ENCODE measurements at places on chromosomes 12 and 14.

DNA sequence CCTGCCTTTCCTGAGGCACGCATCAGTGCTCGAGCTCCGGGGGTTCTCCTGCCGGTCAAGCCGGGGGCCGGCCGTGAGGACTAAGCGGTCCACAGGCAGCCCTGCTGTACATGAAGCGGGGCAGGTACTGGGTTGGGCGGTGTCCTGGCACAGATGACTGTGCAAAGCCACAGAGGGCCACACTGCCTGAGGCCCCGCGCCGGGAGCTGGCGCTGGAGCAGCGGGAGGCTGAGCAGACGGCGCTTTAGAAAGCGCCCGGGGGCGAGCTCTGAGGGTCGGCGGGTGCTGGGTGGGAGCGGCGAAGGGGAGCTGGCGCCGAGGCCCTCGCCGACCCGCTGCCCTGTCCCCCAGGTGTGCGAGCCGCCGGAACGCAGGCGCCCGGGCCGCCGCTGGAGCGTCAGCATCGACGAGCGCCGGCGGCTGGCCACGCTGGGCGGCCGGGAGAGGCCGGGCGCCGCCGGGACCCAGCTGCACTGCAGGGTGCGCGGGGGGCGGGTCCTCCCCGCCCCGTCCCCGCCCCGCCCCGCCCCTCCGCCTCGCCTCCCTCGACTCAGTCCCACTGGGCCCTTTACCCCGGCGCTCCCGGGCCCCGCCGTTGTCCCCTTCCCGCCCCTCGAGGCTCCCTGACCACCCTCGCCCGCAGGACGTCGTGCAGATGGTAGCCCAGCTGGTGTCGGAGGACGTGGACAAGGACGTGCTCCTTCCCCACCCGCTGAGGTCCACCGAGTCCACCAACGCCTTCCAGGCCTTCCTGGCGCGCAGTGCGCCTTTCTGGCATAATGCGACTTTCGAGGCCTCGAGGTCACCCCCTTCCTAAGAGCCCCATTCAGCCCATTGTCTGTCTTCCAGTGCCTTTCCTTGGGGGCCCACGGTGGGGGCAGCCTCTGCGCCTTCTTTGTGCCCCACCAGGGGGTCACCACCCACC, 8.3 kb upstream of the MTA1 start:
- peak; percentile 41 for DNase-seq

DNA sequence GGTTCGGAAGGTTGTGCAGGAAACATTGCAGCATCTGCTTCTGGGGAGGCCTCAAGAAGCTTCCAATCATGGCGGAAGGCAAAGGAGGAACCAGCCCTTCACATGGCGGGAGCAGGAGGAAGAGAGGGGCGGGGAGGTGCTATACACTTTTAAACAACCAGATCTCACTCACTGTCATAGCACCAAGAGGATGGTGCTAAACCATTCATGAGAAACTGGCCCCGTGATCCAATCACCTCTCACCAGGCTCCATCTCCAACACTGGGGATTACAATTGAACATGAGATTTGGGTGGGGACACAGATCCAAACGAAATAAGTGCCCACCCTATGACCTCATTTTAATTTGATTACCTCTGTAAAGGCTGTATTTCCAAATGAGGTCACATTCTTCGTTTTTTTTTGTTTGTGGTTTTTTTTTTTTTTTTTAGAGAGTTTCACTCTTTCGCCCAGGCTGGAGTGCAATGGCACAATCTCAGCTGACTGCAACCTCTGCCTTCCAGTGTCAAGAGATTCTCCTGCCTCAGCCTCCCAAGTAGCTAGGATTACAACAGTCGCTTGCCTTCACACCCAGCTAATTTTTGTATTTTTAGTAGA, 11.4 kb upstream of the ORAI1 start:
- DNase-seq, result no peak

DNA sequence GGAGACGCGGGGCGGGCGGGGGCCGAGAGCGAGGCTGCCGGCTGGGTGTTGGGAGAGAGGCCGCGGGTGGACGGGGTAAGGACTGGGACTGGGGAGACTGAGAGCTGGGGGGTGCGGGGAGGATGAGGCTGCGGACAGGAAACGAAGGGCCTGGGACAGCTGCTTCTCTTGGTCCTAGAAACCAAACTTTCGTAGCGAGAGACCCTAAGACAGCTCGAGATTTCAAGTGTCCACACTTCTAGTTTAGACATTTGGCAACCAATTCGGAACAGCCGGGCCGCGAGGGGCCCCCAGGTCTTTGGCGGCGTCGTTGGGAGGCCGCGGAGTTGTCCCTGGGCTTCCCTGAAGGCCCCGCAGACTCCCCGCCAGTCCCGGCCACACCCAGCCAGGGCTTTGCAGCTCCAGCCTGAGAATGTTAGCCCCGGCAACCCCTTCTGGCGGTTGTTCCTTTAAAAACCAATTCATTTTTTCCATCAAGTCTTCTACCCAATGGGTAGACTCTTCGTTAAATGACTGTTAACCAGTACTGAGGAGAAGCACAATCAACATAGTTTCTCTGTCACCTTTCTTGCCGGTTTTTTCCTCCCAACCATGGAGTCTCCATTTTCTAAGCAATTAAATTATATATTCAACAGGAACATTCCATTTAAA, 11.5 kb downstream of the NKX2-1 start:
- DNase-seq, result no peak

GRCh38 chr12:62372134-62372533, 94.5 kb upstream of the MON2 start:
- no peak for DNase-seq

DNA sequence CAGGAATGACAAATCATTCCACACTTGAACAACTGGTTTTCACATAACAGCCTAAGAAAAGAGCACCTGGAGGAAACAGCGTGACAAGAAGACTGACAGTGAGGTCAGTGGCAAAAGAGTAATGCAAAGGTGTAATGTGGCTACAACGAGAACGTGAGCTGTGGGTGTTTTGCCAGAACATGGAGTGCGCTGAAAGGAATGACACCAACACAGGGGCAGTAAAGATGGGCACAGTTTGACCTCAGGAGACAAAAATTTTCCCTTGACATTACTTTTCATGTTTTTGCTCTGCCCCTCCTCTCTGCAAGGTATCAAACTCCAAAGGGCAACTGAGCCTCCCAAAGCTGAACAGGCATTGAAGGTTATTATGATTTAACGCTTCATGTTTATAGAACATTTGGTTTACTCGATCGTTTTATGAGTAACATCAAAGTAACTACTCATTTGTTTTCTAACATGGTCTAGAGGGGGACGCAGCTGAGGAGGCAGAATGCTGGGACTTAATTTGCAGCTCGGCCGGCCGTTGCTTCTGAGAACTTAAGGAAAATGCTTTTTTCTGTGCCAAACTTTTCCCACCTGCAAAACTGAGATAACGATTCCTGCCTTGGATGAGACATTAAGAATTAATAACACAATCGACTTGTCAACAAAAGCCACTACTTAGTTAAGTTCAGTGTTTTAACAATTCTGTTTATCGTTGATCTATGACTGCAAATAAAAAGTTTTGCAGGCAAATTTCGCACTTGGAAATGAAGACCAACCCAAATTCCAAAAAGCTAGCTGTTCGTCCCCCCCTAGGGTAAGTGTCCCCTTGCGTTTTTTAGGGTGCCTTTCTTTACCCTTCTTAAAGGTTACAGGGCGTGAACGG, 954 bp downstream of the HAUS4 start:
- peak; percentile 43 for DNase-seq

DNA sequence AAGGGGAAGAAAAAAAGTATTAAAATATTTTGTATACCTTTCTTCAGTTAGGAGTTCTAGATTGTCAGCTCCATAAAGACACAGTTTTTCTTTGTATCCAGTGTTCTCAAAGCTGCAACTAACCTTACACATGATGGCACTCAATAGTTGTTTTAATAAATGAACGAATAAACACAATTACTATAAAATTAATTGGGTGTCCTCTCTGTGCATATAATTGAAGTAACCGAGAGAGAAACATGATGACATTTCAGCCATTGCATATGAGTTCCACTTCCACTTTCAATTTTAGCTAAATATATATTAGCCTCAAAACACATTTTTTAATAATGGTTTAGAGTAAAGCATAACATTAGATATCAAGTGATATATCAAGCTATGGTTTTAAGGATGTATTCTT, 671.2 kb downstream of the LRFN5 start:
- no peak for DNase-seq

- DNase-seq, result no peak
Measured at GRCh38 chr12:76201316-76201715, 116.8 kb upstream of the NAP1L1 start.

GRCh38 chr12:14601692-14602478, 34.2 kb upstream of the PLBD1 start:
- no peak for DNase-seq

Measured in hematopoietic multipotent progenitor cell treated with erythropoietin and hydrocortisone succinate and interleukin-3 and kit ligand, for 15 days (in vitro differentiated cells).